Aorta (tissue), 5 donors: ENCODE measurements at places on chromosomes 16 and 17.

GRCh38 chr17:32261936-32262510 lies 3.6 kb upstream of the RHBDL3 start:
- DNase-seq = no peak

- DNase-seq = no peak
Measured at GRCh38 chr17:19652595-19652994, 4.0 kb downstream of the ALDH3A2 start.

- DNase-seq = no peak
Measured at GRCh38 chr16:85525420-85526184, 87.5 kb upstream of the GSE1 start.

DNA sequence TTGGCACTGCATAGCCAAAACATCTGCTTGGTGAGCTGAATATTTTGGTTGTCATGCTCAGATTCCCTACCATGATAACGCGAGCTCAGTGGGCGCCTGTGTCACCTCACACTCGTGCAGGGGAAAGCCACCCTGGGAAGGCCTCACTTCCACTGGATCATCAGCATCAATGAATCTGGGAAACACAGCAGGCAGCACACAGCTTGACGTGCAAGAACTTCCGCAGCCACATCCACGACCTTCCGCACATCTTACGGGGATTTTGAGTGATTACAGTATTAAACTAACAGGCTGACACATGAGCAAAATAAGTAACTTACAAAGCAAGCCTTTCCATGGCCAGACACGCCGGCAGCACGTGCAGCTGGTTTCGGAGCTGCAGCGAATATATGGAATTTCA lies 54.7 kb upstream of the FOXF1 start:
- DNase-seq = no peak

DNA sequence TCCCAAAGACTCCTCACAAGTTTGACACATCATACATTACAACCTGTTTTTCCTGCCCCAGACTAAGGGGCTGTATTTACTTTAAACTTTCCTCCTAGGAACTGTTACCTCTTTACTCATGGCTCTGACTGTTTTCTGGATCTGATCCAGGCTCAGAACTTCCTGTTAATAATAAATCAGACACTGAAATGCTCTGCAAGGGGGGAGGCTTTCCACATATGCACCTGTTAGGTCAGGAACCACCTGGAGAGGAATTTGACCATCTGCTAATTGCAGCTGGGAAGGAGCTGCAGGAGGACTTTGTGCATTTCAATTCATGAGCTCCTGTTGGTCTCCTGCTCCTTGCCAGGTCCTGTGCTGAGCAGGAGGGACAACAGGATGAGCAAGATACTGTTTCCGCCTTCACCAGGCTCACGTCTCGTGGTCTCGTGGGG lies 476.9 kb upstream of the CDH5 start:
- no peak for DNase-seq

DNA sequence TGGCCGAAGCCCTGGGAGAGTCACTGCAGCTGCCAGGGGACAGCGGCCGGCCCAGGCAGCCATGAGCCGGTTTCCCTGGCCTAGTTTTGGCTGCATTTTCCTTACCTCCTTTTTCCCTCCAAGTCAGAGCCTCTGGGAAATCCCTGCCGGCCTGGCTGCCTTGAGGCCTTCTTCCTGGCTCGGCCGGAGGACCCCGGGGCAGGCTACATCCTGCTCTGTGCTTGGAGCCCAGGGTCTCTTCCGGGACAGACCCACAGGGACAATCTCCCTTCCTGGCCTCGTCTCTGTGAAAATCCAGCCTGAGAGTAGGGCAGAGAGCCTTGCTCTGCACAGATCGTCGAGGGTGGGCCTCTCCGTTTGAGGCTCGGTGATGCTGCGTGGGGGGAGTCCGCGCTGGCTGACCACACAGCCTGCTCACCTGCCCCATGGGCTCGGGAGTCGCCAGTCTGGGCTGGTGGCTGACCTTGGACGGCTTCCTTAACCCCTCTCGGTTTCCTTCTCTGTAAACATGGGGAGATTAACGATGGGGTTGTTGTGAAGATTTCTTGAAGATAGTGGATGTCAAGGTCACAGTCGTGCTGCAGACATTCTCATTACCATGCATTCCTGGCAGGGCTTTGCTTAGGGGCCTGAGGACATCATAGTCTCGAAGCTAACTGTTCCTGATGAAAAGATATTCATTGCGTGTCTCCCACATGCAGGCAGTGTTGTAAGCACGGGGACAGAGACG lies 34.8 kb upstream of the CIBAR2 start:
- no peak for DNase-seq

DNA sequence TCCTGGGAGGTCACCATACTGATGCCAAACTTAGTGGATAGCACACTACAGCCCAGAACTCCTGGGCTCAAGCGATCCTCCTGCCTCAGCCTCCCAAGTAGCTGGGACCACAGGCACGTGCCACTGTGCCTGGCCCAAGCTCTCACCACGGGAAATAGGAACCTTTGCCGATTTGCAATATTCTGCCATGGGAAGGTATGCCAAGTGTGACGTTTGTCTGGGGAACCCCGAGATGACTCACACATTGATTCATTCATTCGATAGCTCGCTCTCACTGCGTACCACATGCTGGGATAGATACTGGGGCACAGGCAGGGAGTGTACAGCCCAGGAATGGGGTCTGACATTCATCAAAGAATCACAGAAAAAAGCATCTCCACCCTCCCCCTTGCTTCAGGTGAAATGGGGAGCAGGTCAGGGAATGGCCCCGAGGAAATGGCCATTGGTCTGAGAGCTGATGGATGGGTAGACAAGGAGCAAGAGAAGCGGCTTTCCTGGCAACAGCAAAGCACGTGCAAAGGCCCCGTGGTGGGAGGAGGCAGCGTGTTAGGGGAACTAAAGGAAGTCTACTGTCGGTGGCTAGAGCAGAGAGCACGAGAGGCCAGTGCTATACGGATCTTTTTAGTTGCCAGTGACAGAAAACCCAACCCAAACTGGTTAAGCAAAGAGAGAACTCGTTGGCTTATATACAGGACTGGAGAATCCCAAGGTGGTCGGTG lies 44.1 kb downstream of the DNAH17 start:
- DNase-seq = no peak

DNA sequence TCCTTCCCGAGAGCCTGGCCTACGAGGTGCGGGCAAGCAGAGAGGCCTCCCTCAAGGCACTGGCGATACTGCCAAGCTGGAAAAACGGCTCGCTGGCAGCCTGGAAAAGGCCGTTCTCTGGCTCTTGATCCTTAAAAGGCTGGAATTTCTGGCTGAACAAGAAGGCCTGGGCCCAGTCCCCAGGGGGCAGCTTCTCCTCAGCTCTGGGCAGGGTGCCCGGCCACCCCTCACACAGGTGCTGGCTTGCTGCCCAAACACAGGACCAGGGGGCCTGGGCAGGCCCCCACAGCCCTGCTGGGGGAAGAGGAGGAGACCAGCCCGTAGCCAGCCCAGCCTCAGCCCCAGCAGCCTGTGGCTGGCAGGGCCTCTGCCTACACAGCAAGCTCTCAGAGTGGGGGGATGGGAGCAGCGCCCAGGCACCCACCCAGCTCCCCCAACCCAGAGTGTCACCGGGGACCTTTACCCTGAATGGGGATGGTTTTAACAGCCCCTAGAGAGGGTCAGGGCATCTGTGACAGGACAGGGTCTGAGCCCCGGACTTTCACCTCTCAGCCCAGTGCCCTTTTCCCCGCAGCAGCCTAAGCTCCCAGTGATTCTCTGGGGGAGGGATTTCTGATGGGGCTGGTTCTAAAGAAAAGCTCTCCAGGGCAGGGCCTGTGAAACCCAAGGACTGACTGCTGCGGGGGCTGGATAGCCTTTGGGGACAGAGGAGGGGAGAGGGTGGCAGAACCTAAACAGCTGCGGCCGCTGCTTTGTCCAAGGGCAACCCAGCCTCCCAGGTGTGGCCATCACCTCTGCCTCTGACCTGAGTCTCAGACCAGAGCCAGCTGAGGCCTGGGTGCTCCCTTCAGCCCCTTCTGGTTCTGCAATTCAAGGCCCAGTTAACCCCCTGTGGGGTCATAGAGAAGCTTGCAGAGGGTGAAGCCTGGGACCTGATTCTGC lies 38.6 kb upstream of the TOB1 start:
- DNase-seq = peak; percentile 91

DNA sequence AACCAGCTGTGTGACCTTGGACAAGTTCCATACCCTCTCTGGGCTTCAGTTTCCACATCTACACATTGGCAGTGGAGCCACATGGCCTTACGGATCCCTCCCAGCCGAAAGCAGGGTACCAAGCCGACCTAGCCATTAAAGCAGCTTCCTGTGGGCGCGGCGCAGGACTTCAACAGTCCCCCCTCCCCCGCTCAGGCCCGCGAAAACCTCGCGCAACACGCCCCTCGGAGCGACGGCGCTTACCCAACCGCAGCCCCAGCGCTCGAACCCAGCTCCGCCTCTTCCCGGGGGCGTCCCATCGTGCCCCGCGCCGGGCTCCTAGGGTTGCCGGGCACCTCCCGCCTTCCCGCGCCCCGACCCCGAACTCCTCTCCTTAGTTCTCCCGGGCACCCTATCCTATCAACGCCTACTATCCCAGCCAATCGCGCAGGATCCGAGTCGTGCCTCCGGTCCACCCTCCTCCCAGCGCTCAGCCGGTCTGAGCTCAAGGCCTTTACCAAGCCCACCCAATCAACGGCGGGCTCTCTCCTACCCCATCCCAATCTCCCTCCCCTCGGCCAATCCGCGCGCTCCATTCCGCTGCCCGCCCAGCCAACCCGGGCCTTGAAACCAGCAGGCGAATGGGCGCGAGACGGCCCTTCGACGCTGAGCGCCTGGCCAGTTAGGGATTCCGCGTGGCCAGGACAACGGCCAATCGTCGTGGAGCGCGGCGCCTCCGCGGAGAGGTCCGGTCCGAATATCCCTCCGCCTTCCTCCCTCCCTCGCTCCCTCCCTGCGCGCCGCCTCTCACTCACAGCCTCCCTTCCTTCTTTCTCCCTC lies at the start of gene KPNB1:
Gene KPNB1, plus strand, starts transcription at position 767 of the 819 bp plus-strand sequence. CDS start 326 bp downstream, outside the sequence.
- peak; percentile 100 for DNase-seq

GRCh38 chr16:4461250-4462085 lies 13.0 kb downstream of the NMRAL1 start:
- no peak for DNase-seq

DNA sequence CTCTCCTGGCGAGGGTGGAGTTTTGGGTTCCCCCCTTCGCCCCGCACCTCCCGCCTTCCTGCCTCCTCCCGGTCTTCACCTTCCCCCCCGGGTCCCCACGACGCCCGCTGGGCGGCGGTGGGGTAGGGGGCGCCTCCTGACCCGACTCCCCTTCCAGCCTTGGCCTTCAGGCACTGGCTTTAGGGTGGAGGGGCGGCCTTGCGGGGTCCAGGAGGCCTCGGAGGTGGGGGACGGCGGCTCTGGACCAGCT lies 2.4 kb downstream of the SLC16A3 start:
- DNase-seq = no peak
